ENCODE measurements at places on chromosomes 7 and 10. TPM values are rescaled to one million over a fixed set of nuclear protein-coding genes. Genes with fewer than 3 reads are reported as not detected.

DNA sequence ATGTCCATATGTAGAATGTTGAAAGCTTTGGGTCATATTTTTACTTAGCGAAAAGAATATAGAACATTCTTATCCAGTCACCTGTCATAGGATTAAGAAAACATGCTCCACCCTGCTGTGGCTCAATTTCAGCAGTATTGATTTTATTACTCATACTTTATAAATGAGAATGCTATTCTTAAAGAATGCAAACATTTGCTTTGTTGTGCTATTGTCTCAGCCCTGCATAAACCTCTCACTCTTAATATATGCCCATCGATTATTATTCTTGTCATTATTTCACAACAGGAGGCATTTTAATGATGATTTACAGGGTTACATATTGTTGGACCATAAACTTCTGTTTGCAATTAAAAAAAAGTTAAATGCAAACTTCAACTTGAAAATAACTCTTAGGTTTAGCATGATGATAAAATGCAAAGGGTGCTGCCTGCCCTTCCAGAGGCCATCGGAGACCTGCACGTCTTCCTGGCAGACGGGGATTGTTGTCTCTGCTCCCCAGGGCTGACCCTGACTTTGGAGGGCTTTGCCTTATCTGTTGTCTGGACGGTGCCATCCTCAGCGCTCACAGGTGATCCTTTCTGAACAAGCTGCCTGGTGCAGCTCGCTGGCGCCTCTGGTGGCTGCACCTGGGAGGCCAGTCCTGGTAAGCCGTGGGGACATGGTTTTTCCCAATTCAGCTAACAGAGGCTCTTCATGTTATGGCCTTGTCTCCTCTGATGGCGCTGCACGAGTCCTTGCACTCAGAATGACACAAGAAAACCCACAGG is 50.0 kb upstream of the SHH start:
- no peaks in the 10 kb centered on the region for H3K4me1 ChIP-seq
- peak; percentile 44 for DNase-seq
- no peak overlapping the region for H3K4me3 ChIP-seq
- H3K27ac ChIP-seq: no peak overlapping the region

DNA sequence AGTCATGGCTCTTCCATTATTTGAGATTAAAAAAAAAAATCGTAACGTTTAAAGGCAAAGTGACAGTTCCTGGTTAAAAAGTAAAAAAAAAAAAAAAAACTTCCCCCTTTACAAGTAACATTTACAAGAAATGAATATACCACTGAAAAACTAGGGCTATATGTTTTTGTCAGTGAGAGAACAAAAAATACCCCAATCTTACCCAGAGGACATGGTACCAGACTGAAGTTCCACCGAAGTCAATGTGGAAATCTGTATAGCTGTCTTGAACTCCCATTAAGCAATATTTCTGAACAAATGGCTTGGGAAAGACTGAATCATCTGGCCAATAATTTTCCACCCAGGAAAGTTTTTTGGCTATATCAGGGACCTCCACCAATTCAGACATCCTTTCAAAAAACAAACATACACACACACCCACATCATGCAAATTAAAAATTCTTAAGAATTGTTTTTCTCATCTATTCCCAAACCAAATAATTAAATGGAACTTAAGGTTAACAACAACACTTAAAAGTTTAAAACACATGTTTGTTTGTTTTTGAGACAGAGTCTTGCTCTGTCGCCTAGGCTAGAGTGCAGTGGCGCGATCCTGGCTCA is 50.2 kb downstream of the KDM7A start:
- peaks cover 58% of the 10 kb centered on the region for H3K36me3 ChIP-seq
- no peak for DNase-seq
- H3K27me3 ChIP-seq: no peaks in the 10 kb centered on the region
- no peak overlapping the region for H3K4me3 ChIP-seq

GRCh38 chr10:88931548-88931947 is 21.0 kb downstream of the ACTA2 start:
- no peak overlapping the region for H3K4me3 ChIP-seq
- no peak for DNase-seq
- no peaks in the 10 kb centered on the region for H3K36me3 ChIP-seq
- peaks cover 34% of the 10 kb centered on the region for H3K4me1 ChIP-seq
- no peaks in the 10 kb centered on the region for H3K27me3 ChIP-seq
- H3K27ac ChIP-seq: no peak overlapping the region

DNA sequence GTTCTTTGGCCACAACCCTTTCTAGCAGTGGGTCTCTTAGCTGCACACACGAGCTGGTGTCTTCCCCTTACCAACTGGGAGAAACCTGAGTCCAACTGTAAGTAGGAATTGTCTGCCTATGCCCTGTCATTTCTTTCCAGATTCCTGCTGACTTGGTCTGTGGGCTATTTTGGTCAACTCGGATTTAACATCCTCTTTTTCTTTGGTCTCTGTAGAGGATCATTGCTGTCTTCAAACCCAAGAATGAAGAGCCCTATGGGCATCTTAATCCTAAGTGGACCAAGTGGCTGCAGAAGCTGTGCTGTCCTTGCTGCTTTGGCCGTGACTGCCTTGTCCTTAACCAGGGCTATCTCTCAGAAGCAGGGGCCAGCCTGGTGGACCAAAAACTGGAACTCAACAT is 10.3 kb downstream of the PI4K2A start:
- peaks cover 48% of the 10 kb centered on the region for H3K36me3 ChIP-seq
- no peaks in the 10 kb centered on the region for H3K27me3 ChIP-seq

GRCh38 chr10:47050618-47051455 is 139.6 kb downstream of the PTPN20 start:
- no peaks in the 10 kb centered on the region for H3K27me3 ChIP-seq
- no peaks in the 10 kb centered on the region for H3K4me1 ChIP-seq
- H3K4me3 ChIP-seq: no peak overlapping the region
- H3K27ac ChIP-seq: no peak overlapping the region

DNA sequence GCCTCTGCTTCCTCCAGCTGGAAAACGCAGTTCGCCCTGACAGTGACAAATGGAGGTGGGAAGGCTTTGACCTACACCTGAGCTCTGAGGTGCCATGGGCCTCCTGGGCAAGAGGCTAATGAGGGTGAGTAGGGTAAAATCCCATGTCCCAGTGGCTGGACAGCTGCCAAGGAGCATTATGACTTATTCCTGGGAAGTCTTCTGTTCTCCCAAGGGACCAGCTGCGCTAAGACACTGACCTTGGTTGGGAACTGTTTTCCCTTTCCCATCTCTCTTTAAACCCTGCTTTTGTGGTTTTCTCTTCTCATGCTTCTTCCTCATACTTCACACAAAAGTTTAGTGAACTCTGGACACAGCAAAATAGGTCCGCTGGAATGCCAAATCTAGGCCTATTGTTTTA is 72.6 kb downstream of the COPG2 start:
- no peaks in the 10 kb centered on the region for H3K36me3 ChIP-seq
- H3K4me3 ChIP-seq: no peak overlapping the region
- H3K27me3 ChIP-seq: no peaks in the 10 kb centered on the region
- DNase-seq: no peak
- H3K27ac ChIP-seq: no peak overlapping the region

GRCh38 chr7:6375348-6376101 is 72.2 kb downstream of the DAGLB start:
- H3K27me3 ChIP-seq: no peaks in the 10 kb centered on the region
- peaks cover 10% of the 10 kb centered on the region for H3K36me3 ChIP-seq
- peaks cover 55% of the 10 kb centered on the region for H3K4me1 ChIP-seq
- DNase-seq: no peak

GRCh38 chr7:90520484-90520883 is 51.0 kb downstream of the PTTG1IP2 start:
- H3K4me1 ChIP-seq: no peaks in the 10 kb centered on the region
- H3K4me3 ChIP-seq: no peak overlapping the region
- no peaks in the 10 kb centered on the region for H3K36me3 ChIP-seq
- H3K27me3 ChIP-seq: no peaks in the 10 kb centered on the region
- H3K27ac ChIP-seq: no peak overlapping the region

DNA sequence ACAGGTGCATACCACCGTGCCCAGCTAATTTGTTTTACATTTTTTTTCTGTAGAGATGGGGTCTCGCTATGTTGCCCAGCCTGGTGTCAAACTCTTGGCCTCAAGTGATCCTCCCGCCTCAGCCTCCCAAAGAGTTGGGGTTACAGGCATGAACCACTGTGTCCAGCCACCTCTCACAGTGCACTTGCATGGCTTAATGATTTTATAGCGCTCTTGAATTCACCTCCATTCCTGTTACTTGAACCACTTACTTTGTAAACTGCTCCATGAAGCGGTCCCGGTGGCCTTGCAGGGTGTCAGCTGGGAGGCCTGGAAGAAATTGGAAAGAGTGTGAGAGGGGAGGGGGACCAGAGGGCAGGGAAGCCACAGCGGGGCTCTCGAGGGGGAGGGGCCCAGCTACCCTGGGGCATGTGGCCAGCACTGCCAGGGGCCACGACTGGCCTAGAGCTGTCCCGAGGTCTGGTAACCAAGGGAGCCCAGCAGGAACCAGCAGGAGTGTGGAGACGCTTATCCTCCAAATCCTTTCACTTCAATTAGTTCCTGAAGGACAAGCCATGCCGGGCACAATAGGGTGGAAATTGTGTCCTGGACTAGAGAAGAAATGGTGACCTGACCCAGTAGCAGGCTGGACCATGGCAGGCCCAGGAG is 76.0 kb downstream of the SPDYE5 start:
- H3K27me3 ChIP-seq: no peaks in the 10 kb centered on the region
- H3K36me3 ChIP-seq: peaks cover 50% of the 10 kb centered on the region
- no peak overlapping the region for H3K27ac ChIP-seq

DNA sequence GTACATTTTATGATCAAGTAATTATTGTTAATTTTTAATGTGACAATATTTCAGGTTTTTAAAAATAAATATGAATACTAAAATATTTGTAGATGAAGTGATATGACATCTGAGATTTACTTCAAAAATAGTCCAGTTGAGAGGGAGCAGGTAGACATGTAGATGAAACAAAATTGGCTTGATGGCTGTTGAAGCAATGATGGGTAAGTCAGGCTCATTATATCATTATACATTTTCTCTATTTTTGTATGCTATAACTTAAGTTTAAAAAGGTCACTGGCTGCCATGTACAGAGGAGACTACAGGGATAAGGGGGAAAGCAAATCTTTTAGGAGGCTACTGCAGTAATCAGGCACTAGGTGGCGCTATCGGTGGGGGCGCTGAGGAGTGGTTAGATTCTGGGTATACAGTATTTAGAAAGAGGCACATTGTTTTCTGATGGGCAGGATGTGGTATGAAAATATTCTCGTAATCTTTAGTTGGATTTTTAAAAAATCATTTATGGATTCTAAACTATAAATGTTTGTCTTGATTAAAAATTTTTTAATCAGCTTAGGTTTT is 189.8 kb upstream of the IMMP2L start:
- no peaks in the 10 kb centered on the region for H3K4me1 ChIP-seq
- no peak overlapping the region for H3K27ac ChIP-seq
- no peak overlapping the region for H3K4me3 ChIP-seq
- H3K27me3 ChIP-seq: no peaks in the 10 kb centered on the region
- H3K36me3 ChIP-seq: no peaks in the 10 kb centered on the region
- DNase-seq: peak; percentile 73

GRCh38 chr10:5434017-5434753 is 21.8 kb downstream of the NET1 start:
- H3K4me3 ChIP-seq: no peak overlapping the region
- no peak overlapping the region for H3K27ac ChIP-seq
- no peak for DNase-seq
- H3K4me1 ChIP-seq: no peaks in the 10 kb centered on the region
- no peaks in the 10 kb centered on the region for H3K27me3 ChIP-seq
- no peaks in the 10 kb centered on the region for H3K36me3 ChIP-seq

GPNMB gene
- total RNA-seq: 523 TPM

DYDC1 gene
- not detected for total RNA-seq

All from suprapubic skin (tissue), 4 donors.